ENCODE measurements at places on chromosomes 5 and 9.

- no peak for DNase-seq
Measured at GRCh38 chr9:35918780-35919179, 9.5 kb downstream of the SPAAR start.

DNA sequence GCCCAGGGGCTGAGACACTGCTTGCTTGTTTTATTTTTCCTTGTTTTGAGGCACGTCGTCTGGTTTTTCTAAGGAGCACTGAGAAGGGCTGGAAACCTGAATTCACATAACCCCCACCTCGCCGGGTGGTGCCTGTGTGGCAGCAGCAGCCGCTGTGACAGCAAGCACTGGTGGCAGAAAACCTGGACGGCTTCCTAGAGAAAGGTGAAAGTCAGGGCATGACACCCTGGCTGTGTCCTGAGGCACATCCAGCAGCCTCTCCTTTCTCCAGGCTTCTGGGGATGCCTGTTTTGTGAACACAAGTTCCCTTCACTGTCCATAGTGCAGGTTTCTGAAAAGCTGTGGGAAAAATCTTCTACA, 29.2 kb downstream of the MRPL36 start:
- no peak for DNase-seq

- no peak for DNase-seq
Measured at GRCh38 chr5:184471-184870, 6.8 kb upstream of the LRRC14B start.

GRCh38 chr9:90907056-90907445, 105.4 kb downstream of the SYK start:
- DNase-seq = no peak

DNA sequence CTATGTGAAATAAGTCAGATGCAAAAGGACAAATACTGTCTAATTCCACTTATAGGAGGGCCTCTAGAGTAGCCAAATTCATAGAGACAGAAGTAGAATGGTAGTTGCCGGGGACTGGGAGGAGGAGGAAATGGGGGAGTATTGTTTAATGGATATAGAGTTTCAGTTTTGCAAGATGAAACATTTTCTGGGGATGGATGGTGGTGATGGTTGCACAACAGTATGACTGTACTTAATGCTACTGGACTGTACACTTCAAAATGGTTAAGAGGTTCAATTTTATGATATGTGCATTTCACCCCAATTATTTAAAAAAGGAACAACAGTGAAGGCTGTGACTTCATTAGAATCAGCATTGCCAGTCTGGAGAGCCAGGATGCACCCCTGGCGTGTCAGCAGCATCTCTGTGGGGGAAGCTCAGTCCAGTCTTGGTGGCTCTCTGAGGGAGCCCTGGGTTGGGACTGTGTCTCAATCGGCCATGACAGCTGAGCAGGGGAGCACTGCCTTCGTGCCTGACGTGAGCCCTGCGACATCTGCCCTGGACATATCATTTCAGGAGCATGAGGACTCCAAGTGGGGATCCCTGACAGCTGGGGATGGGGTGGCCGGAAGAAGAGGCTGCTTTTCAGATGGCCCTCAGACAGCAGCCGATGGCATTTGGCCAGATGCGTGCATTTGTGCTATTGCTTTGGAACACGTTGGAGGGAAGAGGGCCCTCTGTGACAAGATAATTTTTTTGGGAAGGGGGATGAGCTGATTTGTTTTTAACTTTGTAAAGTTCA, 130.8 kb upstream of the STC2 start:
- no peak for DNase-seq

DNA sequence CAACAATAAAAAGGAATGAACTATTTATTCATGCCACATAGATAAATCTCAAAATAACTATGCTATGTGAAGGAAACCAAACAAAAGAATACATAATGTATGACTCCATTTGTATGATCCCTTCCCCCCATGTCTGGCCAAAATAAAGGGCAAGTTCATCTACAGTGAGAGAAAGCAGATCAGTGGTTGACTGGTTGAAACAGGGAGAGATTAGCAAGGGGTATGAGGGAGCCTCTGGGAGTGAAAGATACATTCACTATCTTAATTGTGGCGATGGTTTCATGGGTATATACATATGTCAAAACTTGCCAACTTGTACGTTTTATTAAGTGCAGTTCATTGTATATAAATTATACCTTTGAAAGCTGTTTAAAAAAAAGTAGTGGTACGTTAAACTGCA, 4.8 kb downstream of the PSMD5 start:
- DNase-seq = no peak

GRCh38 chr5:32304622-32305021, 8.1 kb downstream of the MTMR12 start:
- no peak for DNase-seq

GRCh38 chr5:32851559-32852173, 140.5 kb downstream of the NPR3 start:
- DNase-seq = no peak

DNA sequence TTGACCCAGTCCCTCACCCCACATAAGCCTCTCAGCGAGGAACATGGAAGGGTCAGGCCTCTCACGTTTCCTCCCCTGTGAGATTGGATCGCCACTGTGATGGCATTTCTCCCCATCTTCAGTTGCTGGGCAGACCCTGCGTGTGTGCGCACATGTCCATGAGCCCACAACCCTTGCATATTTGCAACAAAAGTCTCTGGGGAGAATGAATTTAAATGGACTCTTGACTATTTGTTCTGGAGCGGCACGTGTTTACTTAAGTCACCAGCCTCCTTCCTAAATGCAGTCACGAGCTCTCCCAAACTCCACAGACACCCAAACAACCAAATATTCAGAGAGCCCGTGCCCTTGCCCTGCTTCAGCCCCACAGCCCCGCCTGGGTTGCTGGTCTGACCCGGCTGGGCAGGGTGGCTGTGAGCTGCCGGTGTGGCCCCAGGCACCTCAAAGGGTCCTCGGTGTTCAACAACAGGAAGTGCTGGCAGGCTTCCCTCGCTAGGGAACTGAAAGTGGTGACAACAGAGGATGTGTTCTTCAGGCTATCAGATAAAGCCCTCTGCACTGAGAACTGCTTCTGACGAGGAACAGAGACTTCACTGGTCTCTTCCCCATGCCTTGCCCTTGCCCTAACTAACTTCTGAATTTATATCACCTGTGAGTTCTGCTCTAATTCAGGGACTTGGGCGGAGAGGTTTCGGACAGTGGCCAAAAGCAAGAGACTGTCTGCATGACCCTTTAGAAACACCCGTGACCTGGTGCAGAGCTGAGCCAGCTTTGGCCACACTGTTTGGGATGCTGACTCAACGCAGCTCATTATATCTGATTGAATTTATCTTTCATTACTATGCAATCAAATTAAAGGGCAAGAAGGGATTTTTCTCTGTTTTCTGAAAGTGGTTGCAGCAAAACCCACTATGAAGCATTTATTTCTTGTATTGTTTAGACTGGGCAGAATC, 19.2 kb upstream of the CD180 start:
- no peak for DNase-seq

GRCh38 chr5:34436761-34437501, 219.2 kb upstream of the RAI14 start:
- no peak for DNase-seq

DNA sequence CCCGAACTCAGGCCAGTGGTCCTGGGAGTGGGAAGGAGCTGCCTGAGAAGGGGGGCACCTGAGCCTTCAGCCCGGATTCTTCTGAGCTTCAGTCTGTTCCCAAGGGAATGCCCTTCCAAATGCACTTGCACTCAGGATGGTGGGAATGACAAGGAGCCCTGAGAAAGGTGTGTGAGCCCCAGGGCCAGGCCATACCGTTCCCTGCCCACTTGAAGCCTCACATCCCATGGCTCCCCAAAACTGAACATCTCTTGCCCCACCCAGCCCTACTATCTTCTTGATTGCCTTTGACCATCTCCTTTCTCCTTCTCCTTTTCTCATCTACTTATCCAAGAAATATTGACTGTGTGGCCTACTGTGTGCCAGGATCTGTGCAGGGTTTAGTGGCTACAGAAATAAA, 84.4 kb upstream of the HSPA9 start:
- no peak for DNase-seq

DNA sequence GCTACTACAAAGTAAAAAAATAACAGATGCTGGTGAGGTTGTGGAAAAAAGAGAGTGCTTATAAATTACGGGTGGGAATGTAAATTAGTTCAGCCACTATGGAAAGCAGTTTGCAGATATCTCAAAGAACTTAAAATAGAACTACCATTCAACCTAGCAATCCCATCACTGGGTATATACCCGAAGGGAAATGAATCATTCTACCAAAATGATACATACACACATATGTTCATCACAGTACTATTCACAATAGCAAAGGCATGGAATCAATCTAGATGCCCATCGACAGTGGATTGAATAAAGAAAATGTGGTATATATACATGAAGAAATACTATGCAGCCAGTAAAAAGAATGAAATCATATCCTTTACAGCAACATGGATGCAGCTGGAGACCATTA, 6.3 kb upstream of the TEX10 start:
- DNase-seq = no peak

- peak; percentile 23 for DNase-seq
Measured at GRCh38 chr5:153147891-153148623, 342.4 kb upstream of the GRIA1 start.

DNA sequence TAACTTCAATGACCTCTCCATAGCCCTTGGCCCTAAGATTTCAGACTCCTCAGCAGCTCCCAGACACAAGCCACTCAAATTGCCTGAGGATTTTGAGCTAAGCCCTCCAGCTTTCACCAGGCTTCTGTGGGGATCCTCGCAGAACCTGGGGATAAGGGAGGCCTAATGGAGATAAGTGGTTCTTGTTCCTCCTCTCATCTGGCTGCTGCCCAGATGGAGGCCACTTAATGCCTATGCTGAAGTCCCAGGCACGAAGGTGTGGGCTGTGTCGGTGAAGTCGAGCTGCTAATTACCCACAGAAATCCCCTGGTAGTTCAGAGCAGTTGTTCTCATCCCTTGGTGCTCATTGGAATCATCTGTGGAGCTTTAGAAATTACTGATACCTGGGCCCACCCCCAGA, 10.3 kb upstream of the FAT2 start:
- DNase-seq = no peak

- DNase-seq = no peak
Measured at GRCh38 chr9:112505607-112506006, 19.0 kb downstream of the KIAA1958 start.

DNA sequence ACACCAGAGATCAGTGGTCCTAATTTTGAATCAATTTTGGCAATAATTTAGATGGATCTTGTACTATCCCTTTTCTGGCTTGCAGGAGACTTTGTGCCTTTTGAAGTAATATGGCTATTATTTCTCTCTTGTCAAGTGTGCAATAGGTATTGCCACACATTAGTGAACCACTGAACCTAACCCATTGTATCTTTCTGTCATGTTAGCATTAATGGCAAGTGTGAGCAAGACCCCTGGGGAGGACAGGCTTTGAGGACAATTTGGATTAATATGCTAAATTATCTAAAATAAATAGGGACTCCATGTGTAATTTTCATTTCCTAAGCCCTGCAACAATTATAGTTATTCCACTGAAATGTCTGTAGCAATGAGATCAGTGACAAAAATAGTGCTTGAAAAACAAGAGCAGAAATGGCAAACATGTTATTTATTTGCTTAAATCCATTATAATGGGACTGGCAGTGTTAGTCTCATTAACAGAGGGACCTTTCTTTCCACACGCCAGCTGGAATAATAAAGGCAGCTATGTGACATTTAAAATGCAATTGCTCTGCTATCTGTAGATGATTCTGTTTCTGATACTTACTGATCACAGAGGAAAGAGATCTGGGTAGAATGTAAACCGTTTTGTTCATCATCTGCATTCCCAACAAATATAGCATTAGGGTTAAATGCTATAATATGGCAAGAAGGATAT, 753.3 kb upstream of the ZNF608 start:
- DNase-seq = no peak

- no peak for DNase-seq
Measured at GRCh38 chr5:156329171-156329611, 2.2 kb downstream of the SGCD start.

- no peak for DNase-seq
Measured at GRCh38 chr5:109315245-109315644, 94.5 kb downstream of the PJA2 start.

- no peak for DNase-seq
Measured at GRCh38 chr5:106258591-106259125, 1412.1 kb downstream of the EFNA5 start.

DNA sequence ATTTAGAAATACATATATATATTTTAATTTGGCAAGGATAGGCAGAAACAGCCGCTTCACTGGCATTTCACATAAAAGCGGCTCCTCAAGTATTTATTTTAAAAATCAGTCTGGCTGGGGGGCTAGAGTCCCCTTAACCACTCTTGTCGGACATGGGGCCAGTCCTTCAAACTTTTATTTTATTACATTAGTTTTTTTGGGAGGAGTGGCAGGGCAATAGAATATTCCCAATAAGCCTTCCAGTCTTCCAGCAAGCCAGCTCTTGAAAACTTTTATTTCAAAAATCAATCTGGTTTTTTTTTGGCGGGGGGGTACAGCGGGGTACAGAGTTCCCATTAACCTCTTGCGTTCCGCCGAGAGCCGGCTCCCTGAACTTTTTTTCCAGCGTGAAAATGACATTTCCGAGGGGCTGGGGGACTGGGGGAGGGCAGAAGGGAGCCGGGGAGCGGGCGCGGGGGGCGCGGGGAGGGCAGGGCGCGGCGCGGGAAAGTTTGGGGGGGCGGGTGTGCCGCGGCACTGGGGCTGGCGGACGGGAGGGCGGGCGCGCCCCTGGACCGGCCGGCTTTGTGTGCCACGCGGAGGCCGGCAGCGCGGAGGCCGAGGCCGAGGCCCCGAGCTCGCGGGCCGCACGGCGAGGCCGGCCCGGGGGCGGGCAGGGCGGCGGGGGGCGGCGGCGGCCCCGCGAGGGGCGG, 504 bp upstream of the ZNF618 start:
- DNase-seq = no peak

DNA sequence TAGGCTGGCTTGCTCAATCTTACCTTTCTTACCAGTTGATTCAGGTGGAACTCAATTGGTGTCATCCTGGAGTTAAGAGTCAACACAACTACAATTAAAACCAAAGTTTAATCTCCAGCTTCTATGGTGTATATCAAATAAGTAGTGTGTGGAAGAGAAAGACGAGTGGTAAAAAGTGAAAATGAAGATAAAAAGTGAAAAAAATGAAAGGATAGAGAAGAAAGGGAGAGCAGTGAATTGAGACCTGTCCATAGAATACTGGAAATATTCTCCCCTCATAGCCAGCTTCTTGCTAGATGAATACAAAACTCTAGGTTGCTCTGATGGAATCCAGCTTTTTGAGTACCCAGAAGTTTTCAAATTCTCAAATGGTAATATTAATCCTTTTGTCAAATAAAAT, 76.4 kb downstream of the MEGF10 start:
- DNase-seq = no peak

GRCh38 chr9:114202849-114203248, 47.5 kb downstream of the COL27A1 start:
- no peak for DNase-seq

GRCh38 chr5:72720205-72720604, 96.3 kb upstream of the TNPO1 start:
- DNase-seq = no peak

DNA sequence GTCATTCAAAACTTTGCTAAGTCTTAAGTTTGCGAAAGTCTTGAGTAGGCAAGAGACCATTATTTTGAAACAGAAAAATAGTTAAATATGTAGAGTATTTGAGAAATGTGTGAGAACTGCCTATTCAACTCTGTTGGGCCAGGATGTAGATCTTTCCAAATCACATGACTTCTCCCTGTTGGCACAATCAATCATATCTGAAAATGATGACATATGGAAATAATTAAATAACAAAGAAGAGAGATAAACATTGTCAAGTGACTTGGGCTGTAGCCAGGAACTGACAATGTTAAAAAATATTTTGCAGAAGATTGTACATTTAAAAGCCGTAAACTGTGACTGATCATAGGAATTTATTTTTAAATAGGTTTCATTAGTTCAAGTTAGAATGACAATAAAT, 104.6 kb upstream of the IL6ST start:
- no peak for DNase-seq

- peak; percentile 80 for DNase-seq
Measured at GRCh38 chr9:129334105-129334935, 156.3 kb upstream of the IER5L start.

All from non-pigmented ciliary epithelial cell (primary cell).